ENCODE measurements at places on chromosomes 2 and 18. TPM values are rescaled to one million over a fixed set of nuclear protein-coding genes. Genes with fewer than 3 reads are reported as not detected.

The SGPP2 gene
- 0.31 TPM for total RNA-seq

The INHBB gene
- total RNA-seq, result not detected

The PRKRA gene
- 66.1 TPM for total RNA-seq

The UGT1A6 gene
- not detected for total RNA-seq

The CCDC85A gene
- total RNA-seq, result not detected

The MRO gene
- total RNA-seq, result not detected

The UGT1A3 gene
- not detected for total RNA-seq

The LBX2 gene
- not detected for total RNA-seq

The BOK gene
- total RNA-seq, result not detected

The SERPINB13 gene
- total RNA-seq, result not detected

The TUBA3E gene
- not detected for total RNA-seq

The COLEC11 gene
- total RNA-seq, result 1.9 TPM

The DNAJC5G gene
- total RNA-seq, result not detected

The TTR gene
- not detected for total RNA-seq

The ERICH2 gene
- not detected for total RNA-seq

The PPP1R1C gene
- not detected for total RNA-seq
